ENCODE measurements at places on chromosomes 3 and 15.

DNA sequence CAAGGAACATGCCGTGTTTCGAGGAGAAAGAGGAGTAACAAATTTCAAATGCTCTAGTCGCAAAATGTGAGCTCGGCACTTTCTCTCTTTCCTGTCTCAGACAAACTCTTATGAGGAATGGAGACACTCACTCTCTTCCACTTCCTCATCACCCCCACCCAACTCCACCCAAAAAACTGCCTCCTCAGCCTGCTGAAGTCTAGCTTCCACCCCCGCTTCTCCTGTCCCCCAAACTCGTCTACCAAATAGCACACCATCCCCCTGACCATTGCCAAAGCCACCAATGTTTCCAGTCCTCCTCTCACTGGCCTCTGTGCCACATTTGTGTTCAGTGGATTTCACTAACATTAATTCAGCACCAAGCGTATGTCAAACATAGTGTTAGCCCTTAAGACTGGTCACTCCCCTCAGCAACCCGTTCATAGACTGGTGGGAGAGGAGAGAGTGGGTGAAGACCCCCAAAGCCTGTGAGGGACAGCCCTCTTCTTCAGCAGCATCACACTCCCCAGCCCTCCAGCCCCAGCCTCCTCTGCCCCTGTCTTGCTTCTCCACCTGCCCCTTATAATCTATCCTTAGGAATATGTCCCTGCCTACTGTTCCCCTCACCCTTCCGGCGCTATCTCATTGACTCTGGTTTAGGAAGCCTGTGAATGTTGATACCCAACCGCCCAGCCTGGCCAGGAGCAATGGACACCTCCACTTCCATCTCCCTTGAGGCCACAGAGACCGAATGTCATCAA, 77.3 kb downstream of the FAM174B start:
- no peak for DNase-seq

- DNase-seq: peak; percentile 67
Observed at GRCh38 chr15:38699633-38700230, 135.1 kb upstream of the RASGRP1 start.

- DNase-seq: no peak
Observed at GRCh38 chr3:153443961-153444360, 281.9 kb downstream of the RAP2B start.

- no peak for DNase-seq
Observed at GRCh38 chr15:95454403-95455262, 875.9 kb upstream of the NR2F2 start.

DNA sequence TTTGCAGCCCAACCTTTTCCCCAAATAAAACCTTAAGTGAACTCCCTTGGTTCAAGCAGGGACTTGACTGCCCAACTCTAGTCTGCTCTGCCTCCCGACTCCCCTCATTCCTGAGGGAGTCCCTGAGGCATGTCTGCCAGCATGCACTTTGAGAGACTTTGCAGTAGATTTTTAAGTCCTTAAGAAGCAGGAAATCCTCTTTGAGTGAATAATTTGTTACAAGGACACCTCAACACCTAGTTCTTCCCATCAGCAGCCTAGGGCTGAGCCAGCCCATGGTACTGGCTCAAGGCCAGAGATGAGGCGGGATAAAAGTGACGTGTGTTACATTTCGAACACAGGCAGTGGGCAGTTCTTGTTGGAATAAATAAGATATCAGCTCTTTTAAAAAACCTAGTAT, 204.3 kb upstream of the SLC2A2 start:
- DNase-seq: no peak

DNA sequence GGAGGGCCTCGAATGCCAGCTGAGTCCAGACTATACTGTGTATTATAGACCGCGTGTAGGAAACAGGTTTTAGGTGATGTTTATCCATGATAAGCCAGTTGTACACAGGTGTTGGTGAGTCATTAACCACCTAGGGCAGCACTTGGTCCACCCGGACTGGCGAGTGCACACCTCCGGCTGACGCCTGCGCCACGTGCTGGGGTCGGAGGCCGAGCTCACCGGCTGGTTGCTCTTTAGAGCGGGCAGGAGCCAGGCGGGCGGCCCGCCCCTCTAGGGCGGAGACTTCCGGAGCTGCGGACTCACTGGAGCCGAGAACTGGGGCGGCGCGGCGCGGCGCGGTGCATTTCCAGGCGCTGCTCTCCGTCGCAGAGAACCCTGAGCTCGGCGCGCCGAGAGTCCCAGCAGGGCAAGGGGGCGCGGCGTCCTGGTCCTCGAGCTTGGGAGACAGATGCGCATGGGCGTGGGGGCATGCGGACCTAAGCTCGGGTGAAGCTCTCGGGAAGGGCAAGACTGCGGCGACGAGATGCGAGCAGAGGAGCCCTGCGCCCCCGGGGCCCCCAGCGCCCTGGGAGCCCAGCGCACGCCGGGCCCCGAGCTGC, at the start of gene ESYT3:
Gene ESYT3 (plus strand): TSS at position 341 of the 599 bp plus-strand sequence. CDS start 183 bp downstream, at position 524.
- DNase-seq: peak; percentile 54

DNA sequence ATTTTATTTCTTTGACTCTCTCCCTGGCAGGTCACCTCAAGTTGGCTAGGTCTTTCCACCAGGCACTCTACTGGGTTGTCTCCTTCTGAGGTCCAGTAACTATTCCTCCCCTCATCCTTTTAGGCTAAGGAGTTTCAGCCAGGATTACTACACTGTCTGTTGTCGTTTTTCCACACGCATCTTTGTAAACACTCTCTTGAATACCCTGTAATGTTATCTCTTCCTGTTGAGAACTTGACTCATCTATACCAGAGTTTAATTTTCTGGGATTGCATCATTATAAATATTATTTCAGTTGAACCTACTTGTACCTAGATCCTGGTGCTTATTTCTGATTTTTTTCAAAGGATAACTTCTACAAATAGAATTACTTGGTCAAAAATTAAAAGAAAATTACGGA, 138.3 kb downstream of the SQOR start:
- no peak for DNase-seq

DNA sequence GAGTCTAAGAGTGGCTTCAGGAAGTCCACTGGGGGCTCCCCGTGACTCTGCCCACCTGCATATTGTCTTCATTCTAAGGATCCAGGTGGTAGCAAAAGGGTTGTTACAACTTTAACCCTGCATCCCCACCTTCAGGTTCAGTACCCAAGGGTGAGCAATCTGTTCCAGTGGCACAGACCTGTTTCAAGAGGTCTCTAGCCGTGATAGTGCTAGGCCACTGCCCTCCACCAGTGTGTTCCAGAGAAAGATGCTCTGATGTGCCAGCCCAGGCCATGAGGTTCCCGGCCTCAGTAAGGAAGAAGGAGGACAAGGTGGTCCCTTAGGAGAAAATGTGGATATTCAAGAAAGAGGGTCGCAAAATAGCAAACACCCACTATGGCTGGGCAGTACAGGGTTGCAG, 87.0 kb downstream of the IGF1R start:
- DNase-seq: no peak

DNA sequence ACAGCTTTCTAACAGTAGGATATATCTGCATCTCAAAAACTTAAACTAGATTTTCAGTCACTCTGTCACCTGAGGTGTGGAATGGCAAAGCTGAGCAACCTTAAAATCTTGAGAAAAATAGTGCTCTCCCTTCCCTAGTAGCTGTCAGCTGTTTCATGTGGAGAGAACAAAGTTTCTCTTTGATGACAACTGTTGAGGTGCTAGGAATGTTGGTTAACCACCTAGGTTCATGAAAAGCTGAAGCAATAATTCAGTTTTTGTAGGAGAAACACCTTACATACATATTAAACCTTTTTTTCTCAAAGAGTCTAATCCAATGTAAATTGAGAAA, 40.8 kb downstream of the TCF12 start:
- no peak for DNase-seq

GRCh38 chr3:173706630-173707029, 309.1 kb downstream of the NLGN1 start:
- no peak for DNase-seq

- no peak for DNase-seq
Observed at GRCh38 chr15:99029341-99030144, 22.0 kb upstream of the PGPEP1L start.

DNA sequence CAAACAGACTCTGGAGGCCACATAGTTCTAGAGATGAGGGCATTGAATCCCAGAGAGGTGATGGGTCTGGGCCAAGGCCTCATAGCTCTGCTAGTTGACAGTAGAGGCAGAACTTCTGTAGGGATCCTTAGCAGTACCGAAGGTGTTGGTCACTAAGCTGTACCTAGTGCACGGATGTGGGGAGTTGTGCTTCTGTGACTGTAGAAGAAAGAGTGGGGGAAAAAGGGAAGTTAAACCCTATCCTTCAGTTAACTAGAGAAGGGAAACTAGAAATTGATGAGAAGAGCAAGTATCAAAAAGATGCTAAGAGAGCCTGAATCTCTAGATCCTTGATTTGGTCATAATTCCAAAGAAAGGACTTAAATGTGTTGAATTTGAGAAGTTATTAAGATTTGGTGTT, 186.7 kb downstream of the NFKBIZ start:
- DNase-seq: no peak

- DNase-seq: no peak
Observed at GRCh38 chr3:57784089-57784735, 28.1 kb downstream of the SLMAP start.

DNA sequence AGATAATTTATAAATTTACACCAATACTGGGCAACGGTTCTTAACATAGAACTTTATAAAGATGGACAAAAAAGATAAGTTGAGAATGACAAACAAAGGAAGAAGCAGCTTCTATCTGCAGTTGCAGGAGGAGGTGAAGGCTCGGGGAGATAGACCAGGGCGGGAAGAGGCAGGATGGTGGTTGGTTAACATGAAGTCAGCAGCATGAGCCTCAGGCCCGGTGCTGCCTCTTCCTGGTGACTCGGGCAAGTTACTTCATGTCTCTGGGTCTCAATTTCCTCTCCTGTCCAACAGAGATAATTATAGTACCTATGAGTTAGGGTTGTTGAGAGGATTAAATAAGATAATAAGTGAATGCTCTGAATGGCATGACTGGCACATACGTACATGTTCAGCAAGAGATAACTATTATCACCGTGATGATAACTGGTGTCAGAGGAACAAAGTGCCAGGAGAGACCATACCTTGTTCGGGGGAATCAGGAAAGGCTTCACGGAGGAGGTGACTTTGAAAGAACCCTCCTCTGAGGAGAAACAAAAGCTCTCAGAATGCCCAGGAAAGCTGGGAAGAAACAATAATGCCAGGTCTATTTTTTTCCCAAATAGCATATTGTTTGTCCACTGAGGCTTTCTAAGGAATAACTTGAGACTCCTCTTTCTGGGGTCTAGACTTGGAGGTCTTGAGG, 4.4 kb downstream of the PAK6 start:
- DNase-seq: no peak

DNA sequence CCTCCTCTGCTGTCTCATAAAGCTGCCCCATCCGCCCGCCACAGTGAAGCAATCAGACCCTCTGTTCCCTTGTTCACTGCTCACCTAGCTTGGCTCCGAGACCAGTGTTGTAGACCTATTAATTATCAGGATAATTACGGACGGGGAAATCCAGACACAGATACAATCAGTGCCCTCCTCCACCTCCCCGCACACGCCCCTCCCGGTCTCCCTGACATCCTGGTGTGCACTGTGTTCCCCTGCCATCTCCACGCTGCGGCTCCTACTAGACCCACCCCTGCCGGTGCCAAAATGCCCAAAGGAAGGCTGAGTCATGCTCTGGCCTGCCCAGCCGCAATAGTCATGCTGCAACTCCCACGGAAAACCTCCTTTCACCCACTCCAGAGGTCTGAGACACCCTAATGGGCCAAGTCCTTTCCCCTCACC, 277.3 kb upstream of the TLE3 start:
- DNase-seq: no peak

GRCh38 chr3:55639896-55640765, 153.0 kb upstream of the WNT5A start:
- DNase-seq: no peak

DNA sequence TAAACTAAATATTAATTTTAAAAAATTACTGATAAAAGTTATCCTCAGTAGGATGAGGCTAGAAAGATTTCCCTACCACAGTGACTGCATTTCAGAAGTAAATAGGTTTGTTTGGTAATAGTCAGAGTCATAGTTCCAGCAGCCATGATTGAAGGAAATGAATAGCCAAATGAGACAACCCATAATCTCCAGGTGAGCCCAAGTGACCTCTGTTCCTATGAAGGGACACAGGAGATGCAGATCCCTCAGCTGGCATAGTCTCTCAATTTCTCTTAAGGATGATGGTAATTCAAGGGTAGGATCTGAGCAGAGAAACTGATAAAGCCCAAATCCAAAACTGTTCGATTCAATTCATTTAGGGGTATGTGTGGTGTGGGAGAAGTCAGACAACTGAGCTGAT, 461.8 kb downstream of the RAP2B start:
- no peak for DNase-seq

DNA sequence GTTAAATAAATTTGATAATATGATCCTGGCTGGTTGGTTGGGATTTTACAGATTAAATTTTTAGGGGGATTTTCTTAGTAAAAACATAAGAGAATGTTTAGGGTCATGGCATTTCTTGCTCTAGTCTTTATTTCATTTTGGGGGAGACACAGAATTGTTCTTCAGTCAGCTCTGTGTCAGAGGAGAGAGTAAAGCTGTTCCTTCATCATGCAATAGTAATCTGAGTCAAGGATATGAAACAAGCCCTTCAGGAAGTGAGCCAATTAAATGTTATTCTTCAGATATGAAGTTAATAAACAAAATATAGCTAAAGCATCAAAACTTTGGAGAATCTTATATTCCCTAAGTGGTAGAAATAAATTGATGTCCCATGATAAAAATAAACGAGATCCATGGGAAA, 22.9 kb upstream of the SLC4A7 start:
- no peak for DNase-seq

- no peak for DNase-seq
Observed at GRCh38 chr15:28098766-28099554, at the start of gene OCA2. TSS of gene OCA2 (minus strand) at chr15:28099315. CDS start at chr15:28081874, 17,441 bp downstream.

GRCh38 chr3:66603151-66603611, 102.4 kb upstream of the LRIG1 start:
- DNase-seq: no peak

DNA sequence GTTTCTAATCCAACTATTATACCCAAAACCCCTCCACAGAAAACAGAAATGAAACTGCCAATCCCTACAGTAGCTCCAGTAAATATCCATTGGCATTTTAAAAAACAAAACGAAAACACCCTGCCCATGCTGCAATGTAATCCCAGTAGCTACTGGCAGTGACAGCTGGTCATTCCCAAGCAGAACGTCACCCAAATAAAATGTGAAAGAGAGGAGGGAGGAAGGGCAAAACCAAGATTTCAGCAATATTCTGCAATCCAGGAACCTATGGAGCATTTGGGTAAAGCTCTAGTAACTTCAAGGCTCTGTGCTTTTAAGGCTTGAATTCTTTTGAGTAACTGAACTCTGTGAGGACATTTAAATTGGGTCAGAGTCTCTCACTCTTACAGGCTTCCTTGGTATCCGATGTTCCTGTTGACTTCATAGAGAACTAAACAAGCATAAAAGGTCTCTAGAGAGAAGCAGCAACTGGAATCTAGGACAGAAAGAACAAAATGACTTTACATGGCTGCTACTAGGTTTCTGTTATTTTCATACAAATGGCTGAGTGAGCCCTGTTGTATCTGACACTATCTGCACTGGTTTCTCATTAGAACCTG, 136.2 kb downstream of the TNIK start:
- DNase-seq: no peak

GRCh38 chr15:62512904-62513303, 347.8 kb upstream of the C2CD4B start:
- no peak for DNase-seq

Data from iPS DF 6.9 (cell line).